ENCODE measurements at places on chromosomes 12 and 14. TPM values are rescaled to one million over a fixed set of nuclear protein-coding genes. Genes with fewer than 3 reads are reported as not detected.

- DNase-seq = no peak
These were observed 1199.2 kb downstream of the FSCB start for GRCh38 chr14:43307836-43308235.

GRCh38 chr12:3229577-3229976 is 152.4 kb downstream of the TSPAN9 start:
- no peak for DNase-seq

GRCh38 chr12:59186451-59186850 is 266.1 kb upstream of the LRIG3 start:
- DNase-seq = no peak

DNA sequence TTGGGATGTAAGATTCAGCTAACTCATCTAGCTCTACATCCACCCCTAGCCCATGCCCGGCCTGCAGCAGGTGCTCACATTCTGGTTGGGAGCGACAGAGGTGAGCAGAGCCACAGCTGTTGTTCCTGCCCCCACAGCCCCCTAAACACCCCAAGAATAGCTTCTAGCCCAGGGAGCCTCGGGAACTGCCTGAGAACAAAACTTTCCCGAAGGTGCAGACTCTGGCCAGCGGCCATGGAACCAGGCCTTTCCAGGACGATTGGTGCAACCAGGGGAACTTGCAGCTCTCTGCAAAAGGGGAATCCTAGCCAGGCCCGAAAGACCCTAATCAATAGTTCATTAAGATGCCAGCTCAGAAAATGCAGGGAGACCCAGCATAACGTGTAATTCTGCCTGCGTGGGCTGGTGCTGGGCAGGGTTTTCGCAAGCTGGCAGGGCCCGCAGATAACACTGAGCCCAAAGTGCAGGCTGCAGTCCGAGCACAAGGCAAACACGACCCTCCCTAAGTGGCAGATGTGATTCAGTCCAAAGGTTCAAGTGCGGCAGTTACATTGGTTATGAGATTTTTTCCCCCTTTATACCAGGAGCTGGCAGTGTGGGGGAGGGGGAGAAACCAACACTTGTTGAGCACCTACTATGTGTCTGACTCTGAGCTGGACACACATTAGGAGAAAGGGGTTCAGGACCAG is 122.5 kb upstream of the MAP1LC3B2 start:
- DNase-seq = no peak

- DNase-seq = no peak
These were observed 4.6 kb downstream of the TTC7B start for GRCh38 chr14:90811641-90812040.

- DNase-seq = peak; percentile 97
These were observed 3.0 kb upstream of the CORO1C start for GRCh38 chr12:108734200-108734906.

- DNase-seq = peak; percentile 53
These were observed 216.2 kb downstream of the DUSP6 start for GRCh38 chr12:89135976-89136634.

DNA sequence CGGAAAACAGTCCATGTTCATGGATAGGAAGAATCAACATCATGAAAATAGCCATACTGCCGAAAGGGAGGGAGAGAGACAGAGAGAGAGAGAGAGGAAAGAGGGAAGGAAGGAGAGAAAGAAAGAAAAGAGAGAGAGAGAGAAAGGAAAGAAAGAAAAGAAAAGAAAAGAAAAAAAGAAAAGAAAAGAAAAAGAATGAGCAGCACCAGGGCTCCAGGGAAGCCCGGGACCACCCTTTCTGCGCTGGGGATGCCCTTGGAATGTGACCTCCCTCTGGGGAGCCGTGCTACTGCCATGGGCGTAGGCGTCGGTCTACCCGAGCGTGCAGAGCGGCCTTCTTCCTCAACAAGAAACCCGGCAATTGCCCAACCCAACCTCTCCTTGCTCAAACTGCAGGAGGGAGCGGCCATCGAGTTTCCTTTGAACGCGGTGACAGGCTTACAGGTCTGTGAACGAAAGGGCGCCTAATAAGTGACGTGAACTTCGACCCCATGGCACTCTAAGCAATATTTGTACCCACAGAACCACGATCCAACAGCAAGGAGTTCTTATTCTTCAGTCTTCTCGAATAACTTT is 16.9 kb downstream of the OR6S1 start:
- no peak for DNase-seq

GRCh38 chr12:109631751-109632150 is 58.2 kb downstream of the MVK start:
- no peak for DNase-seq

- DNase-seq = no peak
These were observed 64.3 kb upstream of the CDKN3 start for GRCh38 chr14:54332490-54332889.

- DNase-seq = no peak
These were observed 88.5 kb downstream of the GCH1 start for GRCh38 chr14:54814076-54814475.

DNA sequence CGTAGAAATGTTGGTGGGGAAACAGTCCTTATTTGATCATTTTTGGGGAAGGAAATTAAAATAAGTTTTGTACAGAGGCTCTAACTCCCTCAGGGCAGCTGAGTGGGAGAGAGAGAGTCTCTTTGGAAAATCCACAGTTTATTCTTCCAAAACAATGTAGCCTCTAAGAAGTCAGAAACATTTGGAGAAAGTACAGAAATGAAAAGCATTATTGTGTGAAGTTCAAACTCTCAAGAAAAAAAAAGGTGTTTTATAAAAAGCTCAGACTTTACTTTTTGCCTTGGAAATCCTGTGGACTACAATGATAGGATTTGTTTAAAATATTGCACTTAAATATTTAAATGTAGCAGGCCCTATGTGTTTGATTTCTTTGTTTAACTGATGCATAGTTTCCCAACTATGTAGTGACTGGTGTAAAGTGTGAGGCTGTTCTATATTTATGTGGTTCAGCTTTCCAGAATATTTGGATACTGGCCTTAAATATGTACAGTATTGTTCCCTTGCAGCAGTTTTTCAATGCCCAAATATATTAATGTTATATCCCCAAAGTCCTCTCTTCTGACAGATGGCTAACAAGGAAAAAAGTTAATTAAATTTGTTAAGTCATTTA is 82.0 kb upstream of the OTOGL start:
- no peak for DNase-seq

DNA sequence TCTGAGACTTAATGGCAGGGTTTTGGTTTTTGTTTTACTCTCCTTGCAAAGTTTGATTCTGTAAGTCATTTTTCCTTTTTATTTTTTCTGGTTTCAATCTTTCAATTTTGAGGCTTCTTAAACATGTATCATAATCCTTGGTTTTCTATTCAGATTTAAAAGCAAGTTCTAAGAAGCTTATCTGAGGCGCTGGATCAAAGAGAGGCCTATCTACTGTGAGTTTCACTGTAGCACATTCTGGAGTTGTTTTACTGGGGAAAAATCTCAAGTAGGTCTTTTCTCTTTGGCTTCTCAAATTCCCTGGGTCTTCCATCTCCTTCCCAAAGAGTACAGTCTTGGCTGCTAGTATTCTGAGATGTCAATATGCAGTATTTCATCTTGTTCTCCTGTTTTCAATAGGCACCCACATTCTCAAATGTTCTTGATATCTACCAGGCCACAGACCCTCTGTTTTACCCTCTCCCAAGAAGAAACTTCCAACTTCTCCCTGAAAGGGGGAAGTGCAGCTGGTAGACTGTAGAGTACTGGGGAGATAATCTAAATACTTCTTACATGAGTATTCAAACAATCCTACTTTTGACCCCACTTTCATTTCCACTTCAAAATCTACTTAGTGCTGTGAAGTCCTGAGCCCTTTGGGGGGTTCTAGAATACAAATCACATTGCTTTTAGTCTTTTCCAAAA is 10.9 kb upstream of the CATSPERB start:
- no peak for DNase-seq

- no peak for DNase-seq
These were observed at the start of gene AVPR1A for GRCh38 chr12:63150713-63151622. AVPR1A (minus strand) TSS chr12:63151201; CDS start chr12:63150836, 365 bp downstream.

- DNase-seq = no peak
These were observed 39.8 kb downstream of the IFNG start for GRCh38 chr12:68119724-68120211.

- no peak for DNase-seq
These were observed 2.4 kb downstream of the AKT1 start for GRCh38 chr14:104792945-104793702.

DNA sequence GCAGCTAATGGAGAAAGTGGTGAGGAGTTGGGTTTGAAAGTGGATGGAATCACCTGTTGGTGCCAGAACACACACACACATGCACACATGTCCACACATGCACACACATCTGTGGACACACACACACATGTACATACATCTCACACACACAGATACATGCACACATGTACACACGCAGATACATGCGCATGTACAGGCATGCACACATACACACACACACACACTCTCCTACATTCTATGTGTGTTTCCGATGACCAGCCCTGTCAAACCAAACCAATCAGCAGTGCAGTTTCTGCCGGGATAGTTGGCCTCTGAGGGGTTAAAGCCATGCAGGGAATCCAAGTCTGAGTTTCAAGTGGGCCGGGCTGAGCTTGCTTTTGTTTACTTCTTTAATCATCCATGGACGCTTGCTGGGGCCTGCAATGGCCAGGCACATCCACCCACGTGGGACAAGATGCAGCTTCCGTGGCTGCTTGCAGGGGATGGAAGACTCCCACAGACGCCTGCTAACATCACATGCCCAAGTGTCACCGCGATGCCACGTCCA is 52.5 kb downstream of the GALNT9 start:
- no peak for DNase-seq

GRCh38 chr14:25463480-25463879 is 413.5 kb upstream of the STXBP6 start:
- no peak for DNase-seq

- DNase-seq = no peak
These were observed 40.3 kb downstream of the IFNG start for GRCh38 chr12:68119250-68119649.

GRCh38 chr14:100149851-100150611 is 9.4 kb downstream of the DEGS2 start:
- DNase-seq = no peak

DNA sequence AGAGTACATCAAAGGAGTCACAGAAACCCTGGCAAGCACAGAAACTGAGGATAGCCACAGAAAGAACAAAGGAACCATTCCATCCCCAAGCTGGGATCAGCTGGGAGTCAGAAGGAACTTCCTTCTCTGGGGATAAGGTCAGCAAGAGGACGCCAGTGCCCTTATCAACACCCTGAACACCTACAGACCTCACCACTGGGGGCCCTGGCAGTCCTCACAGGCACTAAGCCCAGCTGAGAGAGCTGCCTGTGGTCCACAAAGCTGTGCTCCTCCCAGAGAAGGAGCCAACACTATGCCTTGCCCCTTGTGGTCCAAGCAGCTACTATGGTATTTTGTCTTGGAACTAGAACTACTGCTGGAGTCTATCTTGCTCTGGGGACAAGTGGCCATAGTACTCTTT is 171.1 kb upstream of the CCDC196 start:
- DNase-seq = no peak

- no peak for DNase-seq
These were observed 405.4 kb downstream of the TMTC2 start for GRCh38 chr12:83092129-83092528.

GRCh38 chr14:95503365-95504134 is 12.9 kb downstream of the SYNE3 start:
- no peak for DNase-seq

- DNase-seq = no peak
These were observed 181.6 kb downstream of the GRIP1 start for GRCh38 chr12:66497008-66497897.

- no peak for DNase-seq
These were observed 4.1 kb downstream of the BMP4 start for GRCh38 chr14:53952533-53952932.

GRCh38 chr12:12221560-12221959 is 45.3 kb downstream of the LRP6 start:
- no peak for DNase-seq

DNA sequence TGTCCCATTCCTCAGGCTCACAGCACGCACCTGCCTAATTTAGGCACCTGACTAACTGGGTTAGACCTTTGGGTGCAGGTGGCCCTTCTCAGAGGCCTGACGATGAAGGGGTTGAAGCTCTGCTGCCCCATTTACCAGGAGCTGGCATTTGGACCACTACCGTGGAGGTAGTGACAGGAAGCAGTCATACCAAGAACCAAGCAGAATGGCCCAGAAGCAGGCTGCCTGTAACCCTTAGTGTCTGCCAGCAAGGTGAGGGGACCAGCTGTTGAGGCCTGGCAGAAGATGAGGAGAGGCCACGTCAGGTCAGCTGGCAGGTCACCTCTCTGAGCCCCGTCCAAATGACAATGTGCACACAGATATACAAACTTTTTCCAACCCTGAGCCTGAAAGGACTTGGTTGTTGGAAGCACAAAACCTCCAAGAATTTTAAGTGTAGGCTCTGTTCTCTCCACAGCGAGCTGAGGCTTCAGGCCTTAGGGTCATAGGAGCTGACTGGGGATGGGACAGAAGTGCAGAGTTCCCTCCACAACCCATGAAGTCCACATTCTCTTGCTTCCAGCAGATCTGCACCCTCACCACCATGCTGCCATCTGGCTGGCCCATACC is 23.1 kb downstream of the VASH1 start:
- no peak for DNase-seq

DNA sequence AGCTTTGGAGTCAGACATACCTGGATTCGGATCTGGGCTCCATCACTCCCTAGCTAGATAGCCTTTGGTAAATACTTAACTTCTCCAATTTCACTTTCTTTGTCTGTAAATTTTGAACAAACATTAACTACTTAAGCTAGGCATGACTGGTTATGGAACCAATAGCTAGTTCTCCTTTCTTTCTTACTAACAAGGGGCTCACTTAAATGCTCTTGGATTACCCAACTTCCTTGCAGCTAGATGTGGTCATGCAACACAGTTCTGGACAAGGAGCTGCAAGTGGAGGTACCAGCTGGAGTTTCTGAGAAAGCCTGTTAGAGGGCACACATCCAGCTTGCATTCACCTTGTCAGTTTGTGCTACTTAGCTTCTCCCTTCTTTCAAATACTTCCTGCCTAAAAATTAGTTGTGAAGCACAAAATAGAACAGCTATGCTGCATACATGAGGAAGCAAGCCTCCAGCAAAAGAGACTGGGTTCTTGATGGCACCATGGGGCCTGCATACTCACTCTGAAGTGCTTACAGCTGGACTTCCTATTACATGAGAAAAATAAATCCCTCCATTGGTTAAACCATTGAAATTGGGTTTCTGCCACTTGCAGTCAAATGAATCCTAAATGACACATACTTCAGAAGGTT is 210.1 kb upstream of the EEA1 start:
- DNase-seq = no peak

Gene PLEK2
- 10.7 TPM for total RNA-seq

Gene PCED1B
- total RNA-seq = 4.8 TPM

Gene LLPH
- total RNA-seq = 43.2 TPM

Gene KRT3
- total RNA-seq = not detected

Gene RDH16
- total RNA-seq = not detected

Gene TMTC1
- total RNA-seq = not detected

Gene HOXC6
- total RNA-seq = 0.18 TPM

Gene PPFIA2
- not detected for total RNA-seq

Gene PPFIBP1
- 103 TPM for total RNA-seq

Gene XPOT
- 89.6 TPM for total RNA-seq

Gene AMDHD1
- not detected for total RNA-seq

Gene PTPN11
- 148 TPM for total RNA-seq

Gene ASPG
- total RNA-seq = not detected

Gene CD4
- total RNA-seq = 0.11 TPM

Gene PMCH
- not detected for total RNA-seq
